ENCODE measurements at places on chromosomes 5 and 9.

DNA sequence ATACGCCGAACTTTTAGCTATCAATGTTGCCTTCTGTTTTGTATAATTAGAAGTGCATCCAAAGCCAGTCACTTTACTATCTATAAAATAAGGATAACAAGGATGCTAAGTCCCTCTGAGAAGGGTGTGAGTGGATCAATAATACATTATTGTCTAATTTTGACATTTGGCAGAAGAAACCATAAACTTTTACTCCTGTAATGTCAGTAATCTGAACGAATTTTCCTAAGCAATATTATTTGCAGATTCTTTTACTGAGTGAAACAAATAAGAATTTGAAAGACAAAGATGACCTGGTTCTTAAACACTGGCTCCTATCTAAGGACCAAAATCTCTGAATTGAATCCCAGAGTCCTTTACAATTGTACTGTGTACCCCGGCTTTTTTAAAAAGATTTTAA is 126.6 kb upstream of the TMEM161B start:
- DNase-seq = no peak

DNA sequence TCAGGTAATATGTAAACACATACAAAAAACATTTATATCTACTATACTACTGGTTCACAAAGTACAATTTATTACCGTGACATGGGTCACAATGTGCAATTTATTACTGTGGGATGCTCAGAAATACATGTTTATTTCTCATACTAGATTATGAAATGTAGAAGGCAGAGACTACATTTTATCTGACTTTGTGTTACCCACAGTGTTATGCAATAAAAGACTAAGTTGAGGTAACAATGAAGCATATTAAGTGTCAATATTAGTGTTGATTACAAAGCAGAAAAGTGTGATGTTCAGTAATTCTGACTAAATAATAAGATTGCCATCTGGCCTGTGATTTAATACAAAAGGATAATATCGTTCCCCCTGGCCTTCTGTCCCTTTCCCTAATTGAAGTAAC is 42.4 kb downstream of the CPLANE1 start:
- DNase-seq = no peak

DNA sequence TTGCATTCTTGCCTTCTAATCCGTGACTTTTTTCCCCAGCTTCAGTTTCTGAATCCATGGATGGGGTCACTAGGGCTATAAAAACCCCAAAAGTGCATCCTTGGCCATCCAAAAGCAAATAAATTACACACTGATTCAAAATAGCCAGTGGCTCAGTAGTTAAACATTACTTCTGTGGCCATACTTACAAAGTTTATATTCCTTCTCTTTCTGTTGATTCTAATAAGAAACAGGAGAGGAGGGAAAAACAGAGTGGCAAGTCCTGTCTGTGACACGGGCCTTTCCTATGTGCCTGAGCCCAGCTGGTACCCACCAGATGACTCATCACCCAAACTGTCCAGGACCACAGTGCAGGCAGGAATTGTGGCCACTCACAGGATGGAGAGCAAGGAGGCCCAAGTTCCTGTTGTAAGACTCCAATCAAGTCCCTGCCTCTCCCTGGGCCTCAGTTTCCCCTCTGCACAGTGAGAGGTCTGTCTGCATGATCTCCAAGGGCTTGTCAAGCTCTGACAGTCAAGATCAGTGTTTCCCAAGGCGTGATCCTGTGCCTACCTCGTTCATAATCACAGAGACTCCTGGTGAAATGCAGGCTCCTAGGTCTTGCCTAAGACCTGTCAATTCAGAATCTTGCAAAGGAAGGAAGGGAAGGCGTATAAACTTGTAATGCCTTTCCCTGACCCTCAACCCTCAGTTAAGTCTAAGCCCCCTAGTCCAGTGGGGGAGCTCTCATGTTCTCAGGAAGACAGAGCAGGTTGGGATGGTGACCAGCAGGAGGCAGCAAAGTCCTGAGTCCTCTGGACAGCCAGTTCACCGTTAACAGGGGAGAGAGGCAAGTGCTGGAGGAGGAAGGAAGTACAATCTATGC is 29.5 kb downstream of the TNIP1 start:
- DNase-seq = peak; percentile 69

DNA sequence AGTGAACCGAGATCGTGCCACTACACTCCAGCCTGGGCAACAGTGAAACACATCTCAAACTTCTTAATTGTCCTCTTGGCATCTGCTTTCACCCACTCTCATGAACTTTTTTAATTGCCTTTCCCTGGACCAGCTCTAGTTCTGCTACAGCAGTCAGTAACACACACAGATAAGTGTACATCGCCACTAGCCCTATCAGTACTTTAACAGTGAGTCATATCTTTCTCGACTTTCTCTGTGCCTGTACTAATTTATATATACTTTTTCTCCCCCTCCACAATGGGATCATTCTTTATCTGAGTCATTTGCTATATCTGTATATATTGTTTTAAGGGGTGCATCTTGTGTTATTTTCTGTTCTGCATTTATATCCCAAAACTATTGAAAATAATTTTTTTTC is 6.7 kb downstream of the CDC37L1 start:
- DNase-seq = no peak

- no peak for DNase-seq
These were observed 1953.8 kb downstream of the MAT2B start for GRCh38 chr5:165459232-165459631.

DNA sequence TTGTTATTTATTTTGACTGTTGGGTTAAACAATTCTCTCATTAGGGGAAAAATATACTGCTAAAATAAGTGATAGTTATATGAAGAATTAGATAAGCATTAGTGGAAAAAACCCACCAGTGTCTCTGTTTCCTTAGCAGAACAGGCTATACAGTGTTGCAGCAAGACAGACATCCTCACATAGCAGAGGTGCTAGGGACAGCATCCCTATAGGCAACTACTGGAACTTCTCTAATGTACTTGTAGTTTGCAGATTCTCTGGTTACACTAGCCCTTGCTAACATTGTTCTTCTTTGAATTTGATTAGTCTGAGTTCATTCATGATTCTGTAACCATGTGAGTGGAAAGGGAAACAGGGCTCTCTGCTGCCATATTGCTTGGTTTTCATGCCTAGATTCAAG is 661.8 kb upstream of the RGMB start:
- DNase-seq = no peak

DNA sequence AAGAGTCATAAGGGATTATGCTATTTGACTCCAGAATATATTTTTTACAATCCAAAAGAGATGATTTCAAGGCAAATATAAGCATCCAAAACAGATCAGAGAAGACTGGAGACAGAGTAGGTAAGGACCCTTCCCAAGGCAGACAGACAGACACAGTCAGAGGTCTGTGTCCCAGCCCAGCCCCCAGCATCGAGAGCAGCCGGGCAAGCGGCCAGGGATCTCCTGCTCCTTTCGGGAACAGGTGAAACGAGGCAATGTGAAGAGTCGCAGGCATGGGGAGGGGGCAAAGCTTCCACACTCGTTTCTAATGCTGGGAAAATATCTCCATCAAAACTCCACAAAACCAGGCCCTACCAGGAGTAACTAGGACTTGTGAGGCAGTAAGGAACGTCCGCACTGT is 5.8 kb downstream of the PAEP start:
- peak; percentile 7 for DNase-seq

DNA sequence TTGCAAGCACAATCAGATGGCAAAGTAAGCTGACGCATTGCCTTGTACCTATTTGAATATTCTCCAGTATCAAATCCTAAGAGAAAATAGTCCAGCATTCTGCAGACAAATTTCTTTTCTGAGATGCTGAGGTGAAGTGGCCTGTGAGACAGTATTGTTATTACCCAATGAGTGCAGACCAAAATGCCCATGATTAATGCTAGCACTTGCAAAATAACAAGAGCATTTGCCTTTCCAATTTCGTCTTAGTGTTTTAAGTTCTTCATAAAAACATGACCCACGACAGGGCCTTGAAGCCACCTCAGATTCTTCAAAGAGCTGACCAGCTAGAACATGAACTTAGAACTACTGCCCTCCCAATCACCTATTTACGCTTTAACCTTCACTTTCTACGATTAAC is 2.6 kb upstream of the IQGAP2 start:
- DNase-seq = no peak

DNA sequence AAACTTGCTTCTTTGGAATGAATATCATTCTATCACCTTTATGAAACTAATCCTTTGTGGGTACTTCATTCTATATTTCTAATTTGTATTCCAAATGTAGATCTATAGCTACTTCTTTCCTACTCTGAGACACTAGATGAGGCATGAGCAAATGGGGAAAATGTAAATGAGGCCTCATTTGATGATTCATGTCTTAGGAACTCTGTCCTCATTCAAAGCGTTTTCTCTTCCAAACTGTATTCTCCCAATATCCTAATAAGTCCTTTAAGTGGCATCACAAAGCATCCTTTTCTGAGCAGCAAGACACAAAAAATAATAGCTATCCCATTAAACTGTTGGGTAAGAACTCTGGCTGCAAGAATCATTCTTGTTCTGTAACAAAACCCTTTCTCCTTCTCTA is 56.1 kb downstream of the TTLL11 start:
- DNase-seq = no peak

DNA sequence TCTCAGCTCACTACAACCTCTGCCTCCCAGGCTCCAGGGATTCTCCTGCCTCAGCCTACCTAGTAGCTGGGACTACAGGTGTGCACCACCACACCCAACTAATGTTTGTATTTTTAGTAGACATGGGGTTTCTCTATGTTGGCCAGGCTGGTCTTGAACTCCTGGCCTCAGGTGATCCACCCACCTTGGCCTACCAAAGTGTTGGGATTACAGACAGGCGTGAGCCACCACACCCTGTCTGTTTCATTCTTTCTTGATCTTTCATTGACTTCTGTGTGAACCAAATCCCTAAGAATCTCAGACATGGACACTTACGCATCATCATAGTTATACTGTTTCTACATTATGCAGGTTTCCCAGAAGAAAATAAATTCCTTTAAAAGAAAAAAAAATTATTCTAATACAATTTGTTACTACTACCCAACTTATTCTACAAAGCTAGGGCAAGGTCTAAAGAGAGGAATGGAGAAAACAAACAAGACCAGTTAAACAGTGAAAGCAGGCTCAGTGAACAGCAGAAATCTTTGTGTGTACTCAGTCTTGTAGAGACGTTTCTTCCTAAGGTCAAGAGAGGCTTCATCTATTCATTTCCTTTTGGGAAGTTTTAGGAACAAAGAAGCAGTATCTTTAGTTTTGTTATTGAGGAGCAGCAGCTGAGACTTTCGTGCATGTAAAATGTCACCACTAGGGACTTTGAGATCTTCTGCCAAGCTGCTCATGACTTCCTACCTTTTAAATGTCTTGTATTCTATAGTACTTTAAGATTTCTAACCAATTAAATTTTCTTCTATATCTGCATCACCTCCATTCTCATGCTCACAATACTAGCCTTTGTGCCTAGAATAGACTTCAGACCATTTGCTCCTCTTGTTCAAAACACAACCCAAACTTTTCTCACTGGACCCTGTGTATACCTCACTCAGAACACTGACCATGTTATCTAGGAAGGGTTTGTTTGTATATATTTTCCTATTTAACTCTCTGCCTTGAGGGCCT is 5.6 kb upstream of the HMGCR start:
- no peak for DNase-seq

GRCh38 chr5:74543162-74543995 is 97.1 kb downstream of the ENC1 start:
- no peak for DNase-seq

GRCh38 chr9:135081264-135081660 is 6.2 kb upstream of the OLFM1 start:
- no peak for DNase-seq

DNA sequence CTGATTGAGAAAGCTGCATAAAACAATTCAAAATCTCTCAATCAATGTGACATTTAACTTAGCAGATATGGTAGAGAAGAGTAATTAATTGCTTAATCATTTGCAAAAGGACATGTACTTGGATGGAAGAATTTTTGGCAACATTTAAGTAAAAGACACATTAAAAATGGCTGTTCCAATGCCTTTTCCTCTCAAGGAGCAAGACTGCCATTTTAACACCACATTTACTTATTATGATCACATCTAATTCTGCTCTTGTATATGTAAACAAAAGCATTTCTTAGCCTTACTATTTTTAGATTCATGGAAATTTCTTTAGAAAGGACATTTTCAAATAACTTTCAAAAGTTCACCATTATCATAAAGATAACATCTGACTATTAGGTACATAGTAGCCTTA is 360.0 kb downstream of the HINT1 start:
- DNase-seq = no peak

GRCh38 chr9:98191671-98192502 is 550 bp downstream of the CORO2A start:
- DNase-seq = peak; percentile 66
